ENCODE measurements at places on chromosomes 2 and 18.

GRCh38 chr2:31170071-31170698 is 31.9 kb upstream of the GALNT14 start:
- DNase-seq, result peak; percentile 69

GRCh38 chr2:239021651-239022436 is 174.0 kb downstream of the TWIST2 start:
- no peak for DNase-seq

GRCh38 chr2:235378246-235378645 is 115.6 kb upstream of the AGAP1 start:
- no peak for DNase-seq

DNA sequence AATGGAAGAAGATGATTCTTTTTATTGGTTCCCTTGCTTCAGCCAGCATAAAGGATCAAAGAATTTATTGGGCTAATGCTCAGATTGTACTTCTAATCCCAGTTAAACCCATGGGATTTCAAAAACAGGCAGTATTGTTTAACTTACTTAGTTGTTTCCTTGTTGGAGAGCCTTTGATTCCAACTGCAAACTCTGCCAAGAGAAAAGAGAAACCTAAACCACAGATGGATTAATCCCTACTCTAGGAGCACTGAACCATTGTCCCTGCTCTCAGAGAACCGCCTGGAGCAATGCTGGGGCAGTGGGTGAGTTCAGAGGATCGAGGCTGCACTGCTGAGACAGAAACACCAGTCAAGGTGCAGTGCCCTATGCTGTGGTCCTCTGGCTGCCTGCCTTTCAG is 44.9 kb upstream of the SIGLEC15 start:
- no peak for DNase-seq

DNA sequence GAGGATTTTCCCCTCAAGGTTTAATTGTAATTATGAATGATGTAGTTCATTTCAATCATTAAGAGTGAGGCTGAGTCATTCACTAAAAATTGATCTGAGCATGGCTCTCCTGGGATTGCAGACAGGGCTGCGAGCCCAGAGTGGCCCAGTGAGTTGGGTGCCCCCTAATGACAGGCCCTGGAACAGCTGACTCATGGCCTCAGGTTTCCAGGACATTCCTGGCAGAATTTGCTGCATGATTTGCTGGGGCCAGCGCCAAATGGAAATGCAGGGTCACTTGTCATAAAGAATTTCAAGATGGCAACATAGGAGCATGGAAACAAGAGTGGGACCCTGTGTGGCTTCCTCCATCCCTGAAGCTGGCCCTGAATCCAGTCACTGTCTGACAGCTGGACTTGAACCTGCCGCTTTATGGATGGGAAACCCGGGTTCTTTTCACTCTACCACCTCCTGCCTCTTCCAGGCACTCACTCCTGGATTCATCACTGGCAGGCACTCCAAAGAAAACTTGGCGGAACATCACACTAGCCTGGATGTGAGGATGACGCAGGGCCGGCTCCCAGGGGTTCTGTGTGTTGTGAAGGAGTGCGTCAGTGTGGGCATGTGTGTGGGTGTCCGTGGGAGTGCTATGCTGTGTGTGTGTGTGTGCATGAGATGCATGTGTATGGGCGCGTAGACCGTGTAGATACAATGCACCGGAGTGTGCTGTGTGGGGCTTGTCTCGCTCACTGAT is 15.2 kb downstream of the OTOF start:
- DNase-seq, result peak; percentile 68

GRCh38 chr2:16090650-16091575 is 150.6 kb downstream of the MYCN start:
- no peak for DNase-seq

GRCh38 chr2:18055290-18055689 is 176.8 kb downstream of the KCNS3 start:
- no peak for DNase-seq

- no peak for DNase-seq
Observed at GRCh38 chr2:97797355-97797754, 84.0 kb downstream of the ZAP70 start.

DNA sequence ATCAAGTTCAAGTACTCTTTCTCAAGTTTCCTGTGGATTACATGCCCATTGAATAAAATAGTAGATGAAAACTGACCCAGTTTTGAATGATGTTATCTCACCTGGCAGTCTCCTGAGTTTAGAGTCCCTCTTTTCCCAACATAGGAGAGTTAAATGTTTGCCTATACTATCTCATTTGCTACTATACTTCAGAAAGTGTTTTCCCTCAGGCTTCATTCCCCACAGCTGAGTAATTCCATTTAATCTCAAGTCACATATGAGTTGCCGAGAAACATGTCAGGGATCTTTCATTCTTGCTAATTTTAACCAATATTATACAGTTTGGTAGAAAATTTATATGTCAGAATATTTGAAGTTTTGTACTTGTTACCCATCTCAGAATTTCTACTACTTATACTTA is 150.4 kb upstream of the CDH19 start:
- DNase-seq, result no peak

DNA sequence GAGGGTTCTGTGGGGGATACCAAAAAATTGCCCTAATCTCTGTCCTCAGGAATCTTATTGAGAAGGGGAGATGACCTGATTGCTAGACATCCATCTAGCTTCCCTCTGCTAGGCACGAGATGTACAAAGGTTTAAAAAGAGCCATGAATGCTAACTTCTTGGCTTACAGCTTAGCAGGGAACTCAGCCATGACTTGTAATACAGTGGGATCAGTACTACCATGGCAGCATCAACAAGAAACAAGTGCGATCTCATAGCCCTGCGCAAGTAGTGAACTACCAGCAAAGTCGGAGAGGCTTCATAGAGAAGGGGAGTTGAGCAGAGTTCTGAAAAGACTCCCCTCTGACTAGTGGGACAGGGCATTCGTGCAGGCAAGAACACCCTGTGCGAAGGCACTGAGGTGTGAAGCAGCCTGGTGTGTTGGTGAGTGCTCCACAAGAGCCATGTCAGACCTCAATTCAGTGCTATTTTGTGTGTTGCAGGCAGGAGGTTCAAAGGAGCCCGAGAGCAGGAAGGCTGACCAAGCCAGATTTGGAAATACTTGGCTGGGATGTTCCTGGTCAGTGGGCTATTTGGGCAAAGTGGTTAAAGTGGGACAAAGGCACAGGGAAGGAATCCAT is 130.0 kb downstream of the FMNL2 start:
- DNase-seq, result peak; percentile 30

DNA sequence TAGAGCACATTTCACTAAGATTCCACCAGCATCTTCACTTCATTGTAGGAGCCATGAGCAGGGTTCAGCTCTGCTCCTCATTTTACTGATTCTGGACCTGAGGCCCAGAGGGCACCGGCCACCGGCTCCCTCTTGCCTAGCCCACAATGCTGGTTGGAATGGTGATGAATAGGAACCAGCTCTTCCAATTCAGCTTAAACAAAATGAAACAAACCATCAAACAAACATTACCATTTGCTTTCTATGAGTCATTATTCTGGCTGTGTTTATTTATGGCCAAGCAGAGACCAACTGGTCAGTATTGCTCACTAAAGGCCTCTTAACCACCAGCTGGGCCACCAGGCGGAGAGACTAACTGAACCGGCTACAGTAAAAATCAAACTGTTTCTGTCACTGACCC is 176.7 kb downstream of the MTX2 start:
- no peak for DNase-seq

DNA sequence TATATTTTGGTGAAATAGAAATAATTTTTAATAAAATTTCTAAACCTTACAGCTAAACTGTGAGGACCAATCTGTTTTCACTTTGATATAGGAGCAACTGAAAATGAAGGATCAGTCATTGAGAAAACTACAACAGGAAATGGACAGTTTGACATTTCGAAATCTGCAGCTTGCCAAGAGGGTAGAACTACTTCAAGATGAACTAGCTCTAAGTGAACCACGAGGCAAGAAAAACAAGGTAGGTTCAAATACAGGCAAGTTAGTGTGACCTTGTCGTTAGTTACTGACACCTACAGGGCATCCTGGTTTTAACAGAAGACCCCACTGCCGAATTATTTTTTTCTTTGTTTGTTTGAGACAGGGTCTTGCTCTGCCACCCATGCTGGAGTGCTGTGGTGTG is 75.5 kb upstream of the STON1 start:
- no peak for DNase-seq

GRCh38 chr2:6896930-6897759 is 19.6 kb downstream of the RSAD2 start:
- DNase-seq, result peak; percentile 36

DNA sequence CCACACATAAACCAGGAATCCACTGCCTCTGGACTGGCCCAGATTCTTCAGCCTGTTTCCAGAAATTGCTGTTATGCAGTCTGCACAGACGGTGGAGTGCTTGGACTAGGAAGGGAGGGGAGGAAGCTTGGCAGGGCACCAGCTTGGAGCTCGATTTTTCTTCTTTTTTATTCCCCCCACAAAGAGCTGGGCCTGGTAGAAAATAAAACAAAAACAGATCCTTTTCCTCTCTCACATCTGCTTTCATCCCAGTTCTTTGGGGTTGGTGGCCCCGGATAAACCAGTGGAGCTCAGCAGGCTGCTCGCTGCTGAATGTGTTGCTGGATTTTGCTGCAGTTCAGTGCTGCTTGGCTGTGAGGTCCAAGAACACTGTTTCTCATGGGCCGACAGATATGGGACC is 16.0 kb downstream of the LRRTM1 start:
- peak; percentile 47 for DNase-seq

DNA sequence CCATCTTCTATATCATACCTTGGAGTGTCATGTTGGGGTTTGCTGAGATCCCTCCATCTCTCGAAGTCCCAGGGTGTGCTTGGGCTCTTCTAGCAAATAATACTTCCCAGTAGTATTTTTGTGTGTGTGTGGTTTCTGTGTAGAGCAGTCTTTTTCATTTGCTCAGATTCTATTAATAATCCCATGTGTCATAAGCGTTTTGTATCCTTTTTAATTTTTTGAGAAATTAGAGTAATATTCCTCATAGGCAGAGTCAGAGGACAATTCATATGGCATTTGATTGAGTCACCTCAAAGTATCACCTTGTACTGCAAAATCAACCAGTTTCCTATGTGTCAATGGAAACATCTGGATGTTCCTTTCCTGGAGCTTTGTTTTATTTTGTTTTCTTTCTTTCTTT is 37.4 kb upstream of the PPP1R1C start:
- no peak for DNase-seq

- DNase-seq, result peak; percentile 98
Observed at GRCh38 chr2:216683846-216684245, 11.5 kb downstream of the IGFBP5 start.

DNA sequence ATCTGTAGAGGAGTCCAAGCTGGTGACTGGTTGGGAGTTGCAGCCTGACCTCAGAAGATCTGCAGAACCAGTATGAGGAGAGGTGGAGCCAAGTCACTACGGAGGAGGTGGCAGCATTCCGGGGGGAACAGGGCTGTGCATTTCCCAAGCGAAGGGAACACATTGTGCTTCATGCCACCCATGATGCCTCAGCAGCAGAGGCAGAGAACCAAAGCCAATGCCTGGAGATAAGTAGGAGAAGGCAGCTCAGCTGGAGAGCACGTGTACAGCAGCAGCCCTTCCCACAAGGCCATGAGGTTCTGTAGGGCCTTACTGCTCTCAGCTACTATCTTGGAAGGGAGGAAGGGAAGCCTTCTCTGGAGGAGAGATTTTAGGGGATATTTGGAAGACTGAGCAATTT is 67.2 kb upstream of the LRPPRC start:
- DNase-seq, result no peak

DNA sequence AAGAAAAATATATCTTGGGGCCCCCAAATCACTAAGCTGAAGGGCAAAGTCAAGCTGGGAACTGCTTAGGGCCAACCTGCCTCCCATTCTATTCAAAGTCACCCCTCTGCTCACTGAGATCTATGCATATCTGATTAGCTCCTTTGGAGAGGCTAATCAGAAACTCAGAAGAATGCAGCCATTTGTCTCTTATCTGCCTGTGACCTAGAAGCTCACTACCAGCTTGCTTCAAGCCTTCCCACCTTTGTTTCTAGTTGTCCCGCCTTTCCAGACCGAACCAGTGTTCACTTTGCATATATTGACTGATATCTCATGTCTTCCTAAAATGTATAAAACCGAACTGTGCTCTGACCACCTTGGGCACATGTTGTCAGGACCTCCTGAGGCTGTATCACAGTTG is 479.4 kb downstream of the METTL4 start:
- no peak for DNase-seq

GRCh38 chr18:240175-240574 is 27.7 kb downstream of the THOC1 start:
- peak; percentile 9 for DNase-seq

DNA sequence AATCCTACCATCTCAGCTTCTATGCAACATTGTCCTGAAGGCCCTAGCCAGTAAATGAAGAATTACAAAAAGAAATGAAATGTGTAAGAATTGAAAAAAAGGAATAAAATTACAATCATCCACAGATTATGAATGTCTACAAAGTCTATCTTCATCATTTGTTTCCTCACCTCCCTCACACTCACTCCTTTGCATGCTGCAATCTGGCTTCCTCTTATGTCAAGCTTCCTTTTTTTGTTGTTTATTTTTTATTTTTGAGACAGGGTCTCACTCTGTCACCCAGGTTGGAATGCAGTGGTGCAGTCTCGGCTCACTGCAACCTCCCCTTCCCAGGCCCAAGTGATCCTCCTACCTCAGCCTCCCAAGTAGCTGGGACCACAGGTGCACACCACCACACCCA is 129.0 kb downstream of the CABYR start:
- DNase-seq, result no peak

DNA sequence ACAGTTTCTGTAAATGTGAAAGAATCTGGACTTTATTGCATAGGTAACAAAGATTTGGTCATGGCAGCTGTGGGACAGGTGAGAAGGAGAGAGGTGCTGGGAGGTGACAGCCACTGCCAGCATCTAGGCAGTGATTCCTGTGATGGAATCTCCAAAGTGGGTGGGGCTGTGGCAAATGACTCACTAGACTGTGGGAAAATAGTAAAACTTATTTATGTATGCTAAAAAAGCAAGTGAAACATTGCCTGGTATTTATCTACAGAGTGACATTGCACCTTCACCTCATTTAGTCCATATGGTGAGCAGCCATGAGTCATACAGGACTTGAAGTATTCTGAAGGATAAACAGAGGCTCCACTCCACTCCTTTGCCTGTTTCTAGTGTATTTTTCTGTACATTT is 145.3 kb upstream of the MEX3C start:
- no peak for DNase-seq

- DNase-seq, result peak; percentile 10
Observed at GRCh38 chr2:218570850-218571249, 2.2 kb downstream of the CNOT9 start.

DNA sequence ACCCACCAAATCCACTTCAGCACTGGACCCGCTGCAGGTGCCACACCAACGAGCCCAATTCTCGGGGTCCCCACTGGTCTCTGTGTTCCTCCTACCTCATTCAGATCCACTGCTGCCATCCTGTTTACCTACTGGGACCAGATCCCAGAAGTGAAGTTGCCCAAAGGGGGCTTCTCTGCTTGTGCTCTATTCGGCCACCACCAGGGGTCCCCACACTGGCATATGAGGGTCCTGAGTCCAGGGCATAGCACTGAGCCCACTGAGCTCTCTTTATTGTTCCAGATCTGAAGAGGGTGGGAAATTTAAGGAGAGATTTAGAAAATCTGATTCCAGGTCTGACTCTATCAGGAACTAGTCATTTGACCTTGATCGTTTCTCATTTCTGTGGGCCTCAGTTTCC is 2.4 kb downstream of the GPR45 start:
- peak; percentile 56 for DNase-seq

- peak; percentile 22 for DNase-seq
Observed at GRCh38 chr2:119319593-119319992, 47.0 kb downstream of the C2orf76 start.

- DNase-seq, result no peak
Observed at GRCh38 chr2:41940060-41940744, 107.6 kb upstream of the PKDCC start.

Measured in cardiac muscle cell (in vitro differentiated cells and primary cell).